ENCODE measurements at places on chromosomes 7 and 10.

GRCh38 chr10:133565441-133566294, at the start of gene SYCE1:
SYCE1 (minus strand) TSS chr10:133565583; CDS start chr10:133565529, 54 bp downstream.
- DNase-seq: no peak

DNA sequence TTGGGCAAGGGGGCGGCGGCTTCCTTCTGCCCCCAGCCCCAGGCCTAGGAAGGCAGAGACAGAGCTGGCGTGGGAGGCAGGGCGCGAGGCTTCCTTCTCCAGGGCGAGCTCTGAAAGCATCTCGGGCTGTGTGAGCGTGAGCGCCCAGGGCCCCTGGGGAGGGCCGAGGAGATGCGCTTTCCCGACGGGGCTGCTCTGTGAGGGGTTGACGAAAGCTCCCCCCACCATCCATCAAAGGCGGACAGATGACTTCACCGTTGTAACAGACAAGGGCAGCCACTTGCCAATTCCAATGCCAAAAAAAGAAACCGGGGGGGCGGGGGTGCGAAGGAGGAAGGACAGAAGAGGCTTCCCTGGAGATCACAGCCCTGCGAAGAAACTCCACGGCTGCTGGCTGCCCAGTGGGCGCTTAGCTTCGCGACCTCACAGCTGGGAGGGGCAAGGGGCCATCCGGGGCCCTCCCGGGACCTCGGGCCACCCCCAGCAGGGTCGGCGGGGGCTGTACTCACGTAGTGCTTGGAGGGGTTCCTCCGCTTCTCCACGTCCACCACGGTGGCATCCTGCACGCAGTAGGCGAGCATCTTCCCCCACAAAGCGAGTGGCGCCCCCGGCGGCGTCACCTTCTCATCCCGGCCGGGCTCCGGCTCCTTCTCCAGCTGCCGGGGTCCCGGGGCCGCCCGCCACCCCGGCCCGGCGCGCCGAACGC, 537 bp downstream of the SH3PXD2A start:
- no peak for DNase-seq

- no peak for DNase-seq
These were observed 31.6 kb downstream of the IL15RA start for GRCh38 chr10:5945561-5946418.

DNA sequence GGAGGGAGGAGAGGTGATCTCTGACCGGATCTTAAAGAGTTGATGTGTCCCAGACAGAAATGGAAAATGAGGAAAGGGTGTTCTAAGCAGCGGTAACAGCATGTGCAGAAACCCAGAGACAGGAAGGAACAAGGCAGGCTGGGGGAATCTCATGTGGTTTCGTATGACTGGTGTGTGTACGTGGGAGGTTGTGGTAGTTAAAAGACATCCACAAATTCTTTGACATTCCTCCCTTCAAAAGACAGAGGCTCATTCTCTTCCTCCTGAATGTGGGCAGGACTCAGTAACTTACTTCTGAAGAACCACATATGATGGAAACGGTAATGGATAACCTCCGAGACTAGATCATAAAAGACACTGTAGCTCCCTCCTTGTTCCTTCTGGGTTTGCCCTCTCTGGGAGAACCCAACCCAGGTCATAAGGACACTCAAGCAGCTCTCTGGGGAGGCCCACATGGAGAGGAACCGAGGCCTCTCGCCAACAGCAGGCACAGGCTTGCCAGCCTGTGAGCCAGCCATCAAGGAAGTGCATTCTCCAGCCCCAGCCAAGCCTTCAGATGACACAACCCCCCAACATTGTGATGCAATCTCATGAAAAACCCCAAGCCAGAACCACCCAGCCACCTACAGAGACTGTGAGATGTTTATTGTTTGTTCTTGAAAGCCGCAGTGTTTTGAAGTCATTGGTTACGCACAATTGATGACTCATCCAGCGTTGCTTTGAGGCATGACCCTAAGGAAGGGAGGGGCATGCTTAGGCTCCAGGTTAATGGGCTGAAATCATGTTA, 116.0 kb downstream of the SLIT1 start:
- DNase-seq: no peak

DNA sequence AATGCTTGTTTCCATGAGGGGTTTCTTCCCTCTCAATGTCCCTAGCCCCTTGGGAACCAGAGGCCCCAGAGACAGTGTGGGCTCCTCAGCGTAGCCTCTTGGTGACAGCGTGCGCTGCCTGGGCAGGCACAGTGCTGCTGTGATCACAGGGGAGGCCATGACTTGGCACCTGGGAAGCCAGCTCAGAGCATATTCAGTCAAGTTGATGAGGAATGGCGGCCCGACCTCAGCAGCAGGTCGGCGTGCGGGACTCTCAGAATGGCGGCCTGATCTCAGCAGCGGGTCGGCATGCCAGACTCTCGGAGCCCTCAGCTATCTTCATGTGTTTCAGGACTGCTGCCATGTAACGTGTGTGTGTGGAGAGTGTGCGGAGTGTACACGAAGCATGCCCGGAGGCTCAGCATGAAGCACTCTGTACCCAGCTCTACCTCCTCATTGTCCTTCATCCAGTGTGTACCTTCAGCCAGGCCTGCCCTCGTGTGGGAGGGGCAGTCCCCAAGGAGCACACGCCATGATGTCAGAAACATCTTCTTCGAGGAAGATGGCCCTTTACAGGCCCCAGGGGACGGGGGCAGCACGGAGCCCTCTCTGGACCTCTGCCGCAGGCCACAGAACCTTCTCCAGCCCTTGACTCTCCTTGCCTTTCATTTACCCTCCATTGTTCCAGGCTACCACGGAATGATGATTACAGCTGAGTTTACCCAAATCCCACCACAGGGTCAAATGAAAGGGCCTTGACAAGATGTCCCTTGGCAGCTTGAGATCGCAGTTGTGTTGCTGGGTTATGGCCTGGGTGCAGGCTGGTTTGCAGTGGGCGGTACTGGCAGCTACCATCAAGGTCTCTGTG, 130.4 kb downstream of the SMURF1 start:
- no peak for DNase-seq

DNA sequence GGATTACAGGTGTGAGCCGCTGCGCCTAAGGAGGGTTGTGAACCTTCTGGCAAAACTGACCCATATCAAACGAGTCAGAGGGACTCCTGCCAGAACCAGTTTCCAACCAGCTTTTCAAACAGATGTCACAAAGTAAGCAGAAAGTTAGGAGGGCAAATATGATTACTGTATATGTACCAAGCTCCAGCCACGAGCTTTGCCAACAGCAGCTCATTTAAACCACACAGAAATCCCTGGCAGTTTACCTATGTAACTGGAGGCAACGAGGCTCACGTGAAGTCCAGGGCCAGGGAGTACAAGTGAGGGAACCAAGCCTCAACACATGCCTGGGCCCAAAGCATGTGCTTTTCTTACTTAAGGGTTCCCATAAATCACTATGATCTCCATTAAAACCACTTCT, 12.5 kb upstream of the DAGLB start:
- no peak for DNase-seq

- DNase-seq: no peak
These were observed 207.2 kb downstream of the ZNF365 start for GRCh38 chr10:62581351-62581750.

- DNase-seq: no peak
These were observed 106.2 kb upstream of the RET start for GRCh38 chr10:42970451-42971250.

GRCh38 chr10:43268491-43268890, 1.6 kb upstream of the RASGEF1A start:
- DNase-seq: no peak
